Activated T-cell treated with anti-CD3 and anti-CD28 coated beads for 1 hour (primary cell): ENCODE measurements at places on chromosomes 2 and 18.

DNA sequence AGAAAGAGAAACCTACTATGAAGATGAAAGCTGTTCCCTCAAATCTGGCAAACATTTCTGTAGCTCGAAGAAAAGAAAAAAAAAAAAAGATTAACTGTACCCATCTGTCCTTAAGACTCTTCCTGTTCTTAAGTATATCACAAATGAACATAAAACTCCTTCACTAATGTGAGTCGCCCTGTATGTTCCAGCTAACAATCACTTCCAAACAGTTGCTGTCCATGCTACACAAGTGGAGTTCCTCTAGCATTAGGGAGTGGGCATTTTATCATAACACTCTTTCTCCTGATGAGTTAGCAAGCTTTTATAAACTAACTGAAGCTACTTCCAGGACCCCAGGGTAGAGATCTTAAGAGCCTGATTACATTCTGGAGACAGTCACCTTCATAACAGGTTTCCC is 5.8 kb downstream of the CUL3 start:
- no peak for DNase-seq

DNA sequence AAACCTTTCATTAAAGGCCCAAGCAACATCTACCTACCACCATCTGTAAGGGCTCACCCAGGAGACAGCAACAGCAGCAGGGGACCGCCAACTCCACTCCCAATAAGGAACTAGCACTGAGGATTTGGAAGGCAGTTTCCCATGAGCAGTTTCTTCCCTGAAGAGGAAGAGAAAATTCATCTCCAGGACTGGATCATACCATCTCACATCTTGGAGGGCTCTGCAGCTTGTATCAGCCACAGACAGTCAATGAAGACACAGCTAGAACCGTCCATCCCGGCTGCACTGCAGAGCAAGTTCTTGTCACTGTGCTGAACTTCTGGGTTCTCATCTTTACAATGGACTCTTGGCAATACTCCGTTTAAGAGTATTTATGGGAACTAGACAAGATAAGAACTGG is 2.8 kb upstream of the GYPC start:
- DNase-seq, result no peak

- DNase-seq, result no peak
Measured at GRCh38 chr18:58955001-58955400, 90.3 kb downstream of the ZNF532 start.

GRCh38 chr2:20065885-20066602 is 14.6 kb upstream of the LAPTM4A start:
- DNase-seq, result no peak

GRCh38 chr18:77248873-77249568 is 627 bp upstream of the GALR1 start:
- no peak for DNase-seq

- no peak for DNase-seq
Measured at GRCh38 chr18:49690312-49690711, 123.0 kb downstream of the ACAA2 start.

DNA sequence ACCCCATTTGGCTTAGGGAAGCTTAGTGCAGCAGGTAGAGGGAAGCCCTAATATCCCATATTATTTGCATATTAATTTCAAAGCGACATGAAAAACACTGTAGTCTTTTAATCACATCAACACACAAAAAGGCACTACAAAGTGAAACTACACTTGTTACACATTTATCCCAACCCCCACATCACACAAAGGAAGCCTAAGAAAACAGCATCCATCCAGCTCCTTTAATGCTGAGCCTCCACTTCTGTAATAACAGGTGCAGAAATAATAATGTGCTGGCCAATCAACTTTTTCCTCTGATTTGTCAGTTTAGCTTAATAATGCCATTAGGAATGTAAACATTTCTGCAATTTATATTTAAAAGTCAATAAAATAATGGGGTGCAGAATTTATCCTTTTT is 274.0 kb downstream of the TCF4 start:
- DNase-seq, result no peak

- no peak for DNase-seq
Measured at GRCh38 chr2:227482638-227483340, 10.8 kb downstream of the AGFG1 start.

- no peak for DNase-seq
Measured at GRCh38 chr2:71611247-71611646, 157.9 kb downstream of the DYSF start.

DNA sequence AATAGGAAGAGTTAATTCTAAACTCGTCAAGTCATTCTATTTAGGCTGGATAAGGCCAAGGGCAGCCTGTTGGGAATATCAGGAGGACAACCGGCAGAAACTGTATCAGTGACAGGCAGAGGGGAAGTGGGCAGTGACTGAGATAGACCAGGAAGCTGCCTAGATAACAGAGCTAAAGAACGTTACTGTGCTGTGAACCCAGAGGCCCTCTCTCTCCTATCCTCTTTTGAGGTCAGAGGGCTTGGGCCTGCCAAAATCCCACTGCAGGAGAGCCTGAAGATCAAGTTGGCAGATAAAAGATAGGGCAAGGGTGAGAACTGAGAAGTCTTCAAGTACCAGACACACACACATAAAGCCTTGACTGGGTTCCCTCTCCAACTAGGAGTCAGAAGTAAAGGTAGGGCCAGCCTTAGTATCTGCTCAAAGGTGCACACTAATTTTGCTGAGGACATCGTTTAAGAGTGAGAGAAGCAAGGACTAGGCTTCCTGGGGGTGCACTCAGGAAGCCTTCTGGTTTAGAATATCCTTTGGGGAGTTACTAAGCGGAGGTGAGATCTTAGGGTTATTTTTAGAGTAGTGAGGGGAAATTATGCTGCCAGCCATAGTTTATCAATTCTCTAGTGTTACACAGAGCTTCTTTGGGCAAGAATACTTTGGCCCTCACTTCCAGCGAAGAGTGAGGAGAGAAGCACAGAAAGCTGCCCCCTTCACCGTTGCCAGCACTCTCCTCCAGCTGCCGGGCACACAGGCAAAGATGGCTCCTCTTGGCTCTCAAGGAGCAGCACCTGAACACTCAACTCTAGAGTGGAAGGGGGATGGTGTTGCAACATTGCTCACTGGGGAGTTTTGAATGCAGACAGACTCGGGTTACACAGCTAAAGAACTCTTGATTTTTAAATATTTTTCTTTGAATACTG is 9.8 kb downstream of the CAVIN2 start:
- no peak for DNase-seq

DNA sequence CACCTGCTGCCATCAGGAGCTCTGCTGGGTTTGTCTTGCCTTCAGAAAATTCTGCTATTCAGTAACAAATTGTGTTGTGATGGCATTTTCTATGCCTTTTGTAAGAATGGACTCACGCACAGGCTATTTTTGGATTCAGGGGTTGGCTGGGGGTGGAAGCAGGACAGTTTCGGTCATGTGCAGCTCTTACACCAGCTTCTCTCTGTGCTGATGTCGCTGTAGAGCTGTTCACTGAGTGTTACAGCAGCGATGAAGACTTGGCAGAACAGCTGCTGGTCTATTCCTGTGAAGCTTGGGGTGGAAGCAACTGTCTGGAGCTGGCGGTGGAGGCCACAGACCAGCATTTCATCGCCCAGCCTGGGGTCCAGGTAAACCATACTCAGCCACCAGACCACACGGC is 49.2 kb downstream of the TRPM8 start:
- DNase-seq, result no peak

DNA sequence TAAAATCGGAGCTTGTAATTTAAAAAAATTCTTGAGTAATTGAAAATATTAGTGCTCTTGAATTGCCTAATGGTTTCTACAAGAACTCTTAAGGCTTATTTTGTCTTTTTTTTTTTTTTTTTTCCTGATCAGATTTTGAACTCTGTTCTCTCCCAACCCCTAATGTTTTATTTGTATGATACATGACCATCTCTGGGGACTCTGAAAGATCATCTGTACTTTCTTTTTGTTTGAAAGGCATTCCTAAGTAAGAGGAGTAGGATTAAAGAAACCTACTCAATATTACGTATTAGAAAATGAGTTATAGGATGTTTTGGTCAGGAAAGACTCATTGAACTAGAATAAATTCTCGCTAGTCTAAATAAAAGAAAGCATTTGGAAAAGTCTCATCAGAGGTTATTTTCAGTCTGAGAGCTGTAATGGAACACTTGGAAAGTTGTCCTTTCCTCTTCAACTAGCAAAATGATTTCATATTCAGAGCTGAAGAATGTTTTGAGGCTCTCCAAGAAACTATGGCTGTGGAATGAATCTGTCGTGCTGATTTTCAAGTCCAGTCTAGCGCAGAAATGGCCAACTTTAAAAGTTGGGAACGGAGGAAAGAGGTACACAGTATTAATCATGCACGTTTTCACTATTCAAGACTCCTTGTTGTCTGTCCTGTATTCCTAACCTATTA is 182.7 kb downstream of the PRPF40A start:
- DNase-seq, result no peak

- DNase-seq, result no peak
Measured at GRCh38 chr2:44952143-44952805, 10.8 kb downstream of the SIX3 start.

DNA sequence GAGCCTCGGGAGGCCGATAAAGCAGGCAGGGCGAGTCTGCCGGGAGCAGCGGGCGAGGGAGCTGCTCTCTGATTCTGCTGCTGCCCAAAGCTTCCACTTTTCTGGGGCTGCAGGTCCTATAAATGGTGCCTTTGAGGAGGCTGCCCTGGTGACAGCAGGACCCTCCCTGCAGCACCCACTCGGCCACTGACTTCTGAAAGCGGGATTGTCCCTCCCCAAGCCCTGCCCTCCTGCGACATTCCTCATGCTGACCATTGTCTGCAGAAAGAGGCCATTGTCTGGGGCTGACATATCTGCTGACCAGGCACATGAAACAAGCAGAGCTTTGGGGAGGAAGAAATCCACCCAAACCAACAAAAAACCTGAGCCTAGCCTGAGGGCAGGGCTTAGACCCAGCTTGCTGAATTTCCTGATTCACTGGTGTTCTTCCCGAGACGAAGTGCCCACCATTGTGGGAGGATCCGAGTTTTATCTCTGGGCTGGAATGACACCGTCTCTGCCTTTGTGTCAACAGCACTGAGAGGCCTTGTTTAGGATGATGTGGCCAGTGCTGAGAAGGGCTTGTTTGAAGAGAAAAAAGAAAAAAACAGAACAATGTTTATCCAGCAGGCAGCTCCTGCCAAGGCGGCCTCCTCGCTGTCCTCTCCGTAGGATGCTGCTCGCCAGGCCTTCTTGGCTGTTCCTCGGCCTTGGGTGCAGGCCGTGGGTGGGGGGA is 129.7 kb downstream of the MYCN start:
- DNase-seq, result no peak

- DNase-seq, result no peak
Measured at GRCh38 chr2:8152392-8153257, 529.2 kb upstream of the ID2 start.

- no peak for DNase-seq
Measured at GRCh38 chr18:681985-682384, 24.5 kb downstream of the TYMS start.

GRCh38 chr2:221088506-221088905 is 483.6 kb downstream of the EPHA4 start:
- DNase-seq, result no peak

GRCh38 chr18:6205706-6206105 is 209.0 kb downstream of the L3MBTL4 start:
- no peak for DNase-seq

- no peak for DNase-seq
Measured at GRCh38 chr2:7432436-7432835, 515.2 kb downstream of the RNF144A start.

DNA sequence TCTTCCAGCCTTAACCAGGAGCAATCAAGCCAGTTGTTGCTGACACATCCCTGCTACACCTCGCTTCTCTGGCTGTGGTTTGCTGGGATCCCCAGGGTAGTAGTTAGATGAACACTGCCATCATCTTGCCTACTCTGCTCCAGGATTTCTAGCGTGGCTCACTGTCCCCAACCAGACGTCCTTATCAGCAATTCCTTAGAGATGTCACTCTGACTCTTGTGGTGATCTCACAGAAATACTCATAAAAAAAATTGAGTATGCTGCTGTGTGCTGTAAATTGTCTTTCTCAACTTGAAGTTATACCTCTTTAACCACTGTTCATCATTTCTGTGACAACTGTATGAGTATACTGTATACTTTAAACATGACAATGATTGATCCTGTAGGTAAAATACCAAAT is 63.2 kb downstream of the PLCL1 start:
- no peak for DNase-seq

- DNase-seq, result no peak
Measured at GRCh38 chr18:22643731-22644130, 226.0 kb upstream of the CTAGE1 start.

DNA sequence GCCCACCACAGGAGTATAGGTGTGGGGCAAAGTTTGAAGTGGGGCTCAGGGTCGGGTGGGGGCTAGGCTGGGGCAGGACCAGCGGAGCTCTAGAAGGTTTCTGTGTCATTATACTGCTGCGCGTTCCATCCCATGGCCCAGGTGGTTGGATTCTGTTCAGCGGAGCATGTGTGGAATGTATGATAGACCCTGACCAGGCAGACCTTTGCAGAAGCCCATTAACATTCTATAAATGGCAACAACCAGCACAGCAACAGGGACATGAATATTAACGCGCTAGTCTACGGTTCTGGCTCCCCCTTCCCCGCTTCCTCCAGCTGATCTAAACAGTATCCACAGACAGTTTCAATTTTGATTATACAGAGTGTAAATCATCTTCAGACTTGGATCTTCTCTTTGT is 4.1 kb upstream of the PRKCE start:
- DNase-seq, result no peak

DNA sequence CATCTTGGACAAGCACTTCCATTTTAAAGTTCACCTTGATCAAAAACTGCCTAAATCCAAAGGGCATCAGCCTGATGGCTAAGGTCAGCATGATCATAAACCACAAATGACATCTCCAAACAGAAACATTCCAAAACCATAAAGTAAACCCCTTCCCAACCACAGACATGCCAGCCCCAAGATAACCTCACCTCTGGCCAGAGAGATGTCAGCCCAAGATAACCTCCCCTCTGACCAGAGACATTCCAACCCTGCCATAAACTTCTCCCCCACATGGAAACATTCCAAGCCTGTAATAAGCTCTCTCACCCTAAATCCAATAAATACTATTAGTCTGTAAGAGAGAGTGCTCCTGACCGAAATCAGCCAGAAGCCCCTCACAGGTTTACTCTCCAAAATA is 18.6 kb upstream of the MARCO start:
- DNase-seq, result no peak
